ENCODE measurements at places on chromosomes 11 and 22. TPM values are rescaled to one million over a fixed set of nuclear protein-coding genes. Genes with fewer than 3 reads are reported as not detected.

The ENTHD1 gene
- 0.23 TPM for polyA plus RNA-seq

GRCh38 chr22:38965614-38966379 lies 8.4 kb downstream of the APOBEC3A start:
- H3K27me3 ChIP-seq: no peaks in the 10 kb centered on the region
- no peaks in the 10 kb centered on the region for H3K4me1 ChIP-seq
- DNase-seq: no peak
- no peak overlapping the region for H3K27ac ChIP-seq
- H3K4me3 ChIP-seq: no peak overlapping the region
- H3K36me3 ChIP-seq: no peaks in the 10 kb centered on the region

- no peaks in the 10 kb centered on the region for H3K4me1 ChIP-seq
- no peaks in the 10 kb centered on the region for H3K36me3 ChIP-seq
- no peak for DNase-seq
- no peak overlapping the region for H3K27ac ChIP-seq
- no peak overlapping the region for H3K4me3 ChIP-seq
- H3K27me3 ChIP-seq: no peaks in the 10 kb centered on the region
Observed at GRCh38 chr11:17802491-17802890, 67.9 kb downstream of the KCNC1 start.

GRCh38 chr11:83713708-83714107 lies 427.5 kb upstream of the CCDC90B start:
- H3K4me1 ChIP-seq: no peaks in the 10 kb centered on the region
- no peaks in the 10 kb centered on the region for H3K36me3 ChIP-seq
- H3K27me3 ChIP-seq: no peaks in the 10 kb centered on the region
- H3K27ac ChIP-seq: no peak overlapping the region
- H3K4me3 ChIP-seq: no peak overlapping the region
- DNase-seq: no peak

DNA sequence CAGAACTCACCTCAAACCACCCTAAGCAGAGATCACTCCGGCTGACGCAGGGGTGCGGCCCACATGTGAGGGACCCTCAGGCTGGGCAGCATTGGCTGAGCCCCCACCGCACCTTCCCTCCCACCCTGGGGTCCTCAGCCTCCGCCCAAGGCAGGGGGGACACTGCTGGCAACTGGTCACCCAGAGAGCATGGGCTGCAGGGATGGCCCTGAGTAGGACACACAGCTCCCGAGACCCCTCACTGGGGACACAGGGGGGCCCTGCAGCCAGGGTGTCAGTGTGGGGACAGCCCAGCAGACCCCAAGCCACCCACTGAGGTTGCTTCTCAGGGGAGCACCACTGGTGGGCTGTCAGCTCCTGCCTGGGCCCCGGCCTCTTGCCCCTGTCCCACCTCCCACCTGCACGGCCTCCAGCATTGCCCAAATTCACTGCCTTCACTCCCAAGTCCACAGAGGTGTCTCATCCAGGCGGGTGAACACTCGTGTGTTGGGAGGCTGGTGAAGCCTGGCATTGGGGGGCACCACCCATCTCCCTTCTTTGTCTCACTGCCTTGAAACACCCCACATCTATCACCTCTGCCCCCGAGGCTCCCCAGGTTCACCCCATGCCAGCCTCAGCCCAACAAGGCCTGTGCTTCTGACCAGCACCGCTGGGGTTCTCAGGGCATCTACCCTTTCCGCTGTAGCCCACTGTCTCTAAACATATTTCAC lies 4.7 kb downstream of the C11orf21 start:
- H3K4me3 ChIP-seq: no peak overlapping the region
- H3K27me3 ChIP-seq: no peaks in the 10 kb centered on the region
- H3K4me1 ChIP-seq: peaks cover 42% of the 10 kb centered on the region
- H3K27ac ChIP-seq: no peak overlapping the region
- no peaks in the 10 kb centered on the region for H3K36me3 ChIP-seq
- no peak for DNase-seq

DNA sequence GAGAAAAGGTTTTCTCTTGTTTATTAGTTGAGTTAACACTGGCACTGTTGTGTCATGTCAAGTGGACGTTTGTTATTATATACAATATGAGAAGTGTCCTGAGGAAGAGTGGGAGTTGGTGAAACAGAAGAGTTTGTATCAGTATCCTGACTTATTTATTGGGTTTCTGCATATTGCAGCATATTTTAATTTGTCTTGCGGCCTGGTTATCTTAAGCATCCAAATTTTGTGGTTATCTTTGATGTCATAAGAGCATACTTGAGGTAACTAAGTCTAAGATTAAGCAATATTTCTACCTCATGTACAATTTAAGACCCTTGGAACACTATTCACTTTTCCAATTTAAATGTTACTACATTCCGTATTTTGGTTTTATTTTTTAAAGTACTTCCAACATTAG lies 103.5 kb downstream of the DDX10 start:
- H3K27me3 ChIP-seq: no peaks in the 10 kb centered on the region
- DNase-seq: no peak
- no peaks in the 10 kb centered on the region for H3K36me3 ChIP-seq

- no peak overlapping the region for H3K27ac ChIP-seq
- peaks cover 3% of the 10 kb centered on the region for H3K27me3 ChIP-seq
- H3K4me3 ChIP-seq: no peak overlapping the region
- no peak for DNase-seq
Observed at GRCh38 chr22:26902401-26903029, 245.1 kb downstream of the MIAT start.

The MS4A4E gene
- polyA plus RNA-seq: not detected

DNA sequence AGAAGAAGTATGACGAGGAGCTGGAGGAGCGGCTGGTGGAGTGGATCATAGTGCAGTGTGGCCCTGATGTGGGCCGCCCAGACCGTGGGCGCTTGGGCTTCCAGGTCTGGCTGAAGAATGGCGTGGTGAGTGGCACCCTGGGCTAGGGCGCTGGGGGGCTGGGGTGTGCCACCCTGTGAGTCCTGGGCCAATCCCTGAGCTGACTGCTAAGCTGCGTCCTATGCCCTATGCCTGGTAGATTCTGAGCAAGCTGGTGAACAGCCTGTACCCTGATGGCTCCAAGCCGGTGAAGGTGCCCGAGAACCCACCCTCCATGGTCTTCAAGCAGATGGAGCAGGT lies 3.9 kb downstream of the TAGLN start:
- H3K4me1 ChIP-seq: no peaks in the 10 kb centered on the region
- no peak for DNase-seq
- no peak overlapping the region for H3K27ac ChIP-seq
- no peak overlapping the region for H3K4me3 ChIP-seq
- H3K36me3 ChIP-seq: peaks cover 21% of the 10 kb centered on the region
- no peaks in the 10 kb centered on the region for H3K27me3 ChIP-seq

DNA sequence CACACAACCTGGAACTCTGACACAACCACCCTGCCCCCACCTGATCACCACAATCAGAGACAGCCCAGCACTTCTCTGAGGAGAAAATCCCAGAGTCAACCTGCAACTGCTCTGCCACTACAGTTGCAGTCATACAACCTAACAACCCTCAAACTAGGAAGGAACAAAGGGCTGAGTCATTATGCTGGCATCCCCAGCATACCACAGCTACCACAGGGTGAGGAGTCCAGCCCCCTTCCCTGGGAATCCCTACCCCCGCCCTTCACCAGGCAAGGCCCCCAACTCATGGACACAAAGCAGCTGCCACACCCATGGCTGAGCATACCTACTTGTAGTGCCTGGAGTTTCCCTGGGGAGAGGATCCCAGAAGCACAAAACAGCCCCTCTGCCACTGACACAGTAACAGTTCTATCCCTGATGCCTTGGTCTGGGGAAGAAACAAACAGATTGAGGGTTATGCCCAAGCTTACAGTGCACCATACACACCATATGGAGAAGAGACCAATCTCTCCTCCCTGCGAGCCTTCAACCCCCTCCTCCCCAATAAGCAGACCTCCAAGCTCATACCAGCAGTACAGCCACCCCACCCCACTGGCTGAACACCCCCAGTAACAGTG lies 68.5 kb upstream of the C11orf58 start:
- H3K4me1 ChIP-seq: no peaks in the 10 kb centered on the region
- H3K27ac ChIP-seq: no peak overlapping the region
- H3K4me3 ChIP-seq: no peak overlapping the region
- H3K27me3 ChIP-seq: no peaks in the 10 kb centered on the region
- H3K36me3 ChIP-seq: no peaks in the 10 kb centered on the region
